ENCODE measurements at places on chromosomes 4 and X. TPM values are rescaled to one million over a fixed set of nuclear protein-coding genes. Genes with fewer than 3 reads are reported as not detected.

SCML2 gene
- 13.8 TPM for total RNA-seq

TRPC5OS gene
- not detected for total RNA-seq

CENPE gene
- 36.9 TPM for total RNA-seq

CSAG3 gene
- total RNA-seq: not detected

DCAF4L1 gene
- total RNA-seq: 0.36 TPM

PF4V1 gene
- total RNA-seq: not detected

ASB5 gene
- not detected for total RNA-seq

NRK gene
- total RNA-seq: 0.16 TPM

CXCL8 gene
- total RNA-seq: not detected

NKX3-2 gene
- 2.4 TPM for total RNA-seq

CXCL3 gene
- total RNA-seq: 4.3 TPM

SSX2B gene
- total RNA-seq: not detected

MAGEA4 gene
- total RNA-seq: not detected

All from Caco-2 (cell line).